ENCODE measurements at places on chromosomes 12 and 14. TPM values are rescaled to one million over a fixed set of nuclear protein-coding genes. Genes with fewer than 3 reads are reported as not detected.

- DNase-seq = no peak
These were observed 5.3 kb downstream of the DYRK4 start for GRCh38 chr12:4567073-4567881.

DNA sequence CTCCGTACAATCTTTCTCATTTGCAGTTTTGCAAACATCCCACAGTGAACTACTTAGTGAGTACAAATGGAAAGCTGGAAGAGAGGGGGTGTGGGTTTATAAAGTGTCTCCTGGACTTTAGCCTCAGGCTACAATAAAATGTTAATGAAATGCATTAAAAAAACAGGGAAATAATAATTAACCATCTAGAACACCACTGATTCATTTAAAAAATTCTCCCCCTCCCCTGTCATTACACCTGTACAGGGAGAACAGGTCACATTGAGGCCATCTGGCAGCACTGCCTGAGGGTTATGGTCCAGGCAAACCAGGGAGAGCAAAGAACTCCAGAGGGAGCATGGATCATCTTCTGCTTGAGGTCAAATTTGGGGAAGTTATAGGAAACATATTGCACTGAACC, 96.3 kb downstream of the TSPAN8 start:
- DNase-seq = no peak

DNA sequence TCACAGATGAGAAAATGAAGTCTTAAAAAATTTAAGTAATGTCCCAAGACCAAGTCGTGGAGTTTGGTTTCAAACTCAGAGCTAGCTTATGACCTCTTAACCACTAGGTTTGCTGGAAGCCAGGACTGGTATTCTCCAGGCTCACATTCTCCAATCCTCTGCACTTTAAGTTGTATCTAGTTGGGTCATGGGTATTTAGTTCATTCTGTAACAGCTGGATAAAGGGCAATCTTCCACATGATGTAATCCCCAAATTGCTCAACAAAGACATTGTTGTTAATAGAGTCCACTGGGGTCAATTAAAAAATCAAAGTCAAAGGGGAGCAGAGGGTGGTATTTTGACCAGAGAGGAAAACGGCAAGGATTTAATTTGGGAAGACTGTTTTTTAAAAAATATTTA, 17.8 kb upstream of the GAS2L3 start:
- DNase-seq = no peak

DNA sequence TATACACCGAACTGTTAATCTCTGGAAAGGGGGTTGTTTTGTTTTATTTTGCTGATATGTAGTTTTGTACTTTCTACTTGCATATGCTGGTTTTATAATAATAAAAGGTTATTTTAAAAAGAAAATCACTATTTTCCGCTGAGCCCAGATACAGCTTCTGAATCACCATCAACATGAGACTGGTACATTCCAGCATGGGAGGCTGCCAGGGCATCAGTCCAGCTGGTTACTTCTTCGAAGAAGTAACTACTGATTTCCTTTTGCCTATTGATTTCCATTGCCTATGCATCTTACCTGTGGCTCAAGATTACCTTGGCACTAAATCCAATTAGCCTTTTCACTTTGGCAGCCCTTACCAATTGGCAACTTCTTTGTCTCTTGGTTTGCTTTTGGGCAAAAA, 11.7 kb upstream of the OSBPL8 start:
- no peak for DNase-seq

- DNase-seq = no peak
These were observed 6.5 kb downstream of the NUBPL start for GRCh38 chr14:31567655-31568054.

- no peak for DNase-seq
These were observed 255.8 kb downstream of the TMTC2 start for GRCh38 chr12:82942521-82942920.

- no peak for DNase-seq
These were observed 7.4 kb downstream of the TCP11L2 start for GRCh38 chr12:106309671-106310505.

- DNase-seq = no peak
These were observed 451.9 kb upstream of the NOVA1 start for GRCh38 chr14:27049701-27050100.

PPM1H gene
- total RNA-seq = 0.32 TPM

NKX2-1 gene
- total RNA-seq = not detected

GRCh38 chr14:53857625-53858344, 98.8 kb downstream of the BMP4 start:
- DNase-seq = no peak

GRCh38 chr14:53055003-53055402, 98.1 kb downstream of the DDHD1 start:
- DNase-seq = no peak

Measured in activated CD8-positive, alpha-beta memory T cell treated with anti-CD3 and anti-CD28 coated beads, Interleukin-2, amount 10 ng/mL, durations not matched to agents 7 days and 5 days (primary cell).